Activated T-cell treated with anti-CD3 and anti-CD28 coated beads for 4 hours (primary cell): ENCODE measurements at places on chromosomes 5 and 9.

GRCh38 chr9:81145331-81145963, 543.9 kb downstream of the TLE1 start:
- DNase-seq, result no peak

DNA sequence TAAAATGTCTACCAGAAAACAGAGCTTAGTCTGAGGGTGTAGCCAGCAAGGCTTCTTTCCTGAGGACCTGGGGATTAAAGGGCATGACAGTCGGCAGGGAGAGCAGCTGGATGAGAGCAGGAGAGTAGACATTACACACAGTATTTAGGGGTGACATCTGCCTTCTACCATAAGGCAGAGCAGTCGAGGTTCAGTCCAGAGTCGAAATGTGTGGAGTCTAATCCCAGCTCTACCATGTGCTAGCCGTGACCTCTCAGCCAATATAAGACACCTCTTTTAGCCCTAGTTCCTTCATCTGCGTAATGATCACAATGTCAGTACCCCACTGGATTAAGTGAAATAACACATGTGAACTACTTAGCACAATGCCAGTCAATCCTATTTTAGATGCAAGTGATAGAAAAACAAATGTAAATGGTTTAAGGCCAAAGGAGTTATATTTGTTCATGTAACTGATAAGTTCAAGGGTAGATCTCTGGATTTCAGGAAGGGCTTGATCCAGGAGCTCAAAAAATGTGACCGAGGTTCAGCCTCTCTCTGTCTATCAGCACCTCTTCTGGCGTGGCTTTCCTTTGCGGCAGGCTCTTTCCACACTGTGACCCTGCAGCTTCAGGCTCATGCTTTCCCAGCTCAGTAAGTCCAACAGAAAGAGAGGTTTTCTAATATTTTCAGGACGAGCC, 16.2 kb upstream of the CPLX2 start:
- DNase-seq, result no peak

DNA sequence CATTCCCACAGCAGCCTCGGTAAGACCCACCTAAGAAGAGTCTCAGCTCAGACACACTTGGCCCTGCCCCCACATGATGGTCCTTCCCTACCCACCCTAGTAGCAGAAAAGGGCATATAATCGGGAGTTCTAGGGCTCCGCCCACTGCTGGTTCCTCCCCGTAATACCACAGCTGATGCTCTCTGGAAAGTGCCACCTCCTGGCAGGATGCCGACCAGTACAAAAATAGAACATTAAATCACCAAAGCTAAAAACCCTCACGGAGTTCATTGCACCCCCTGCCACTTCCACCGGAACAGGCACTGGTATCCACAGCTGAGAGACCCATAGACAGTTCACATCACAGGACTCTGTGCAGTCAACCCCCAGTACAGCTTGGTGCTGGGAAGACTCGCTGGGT, 271.3 kb downstream of the KIAA0825 start:
- no peak for DNase-seq

GRCh38 chr5:175092691-175093090, 351.3 kb downstream of the DRD1 start:
- no peak for DNase-seq

GRCh38 chr5:111730659-111731382, 26.2 kb downstream of the NREP start:
- no peak for DNase-seq

GRCh38 chr9:108750661-108751215, 105.0 kb downstream of the ACTL7B start:
- no peak for DNase-seq

GRCh38 chr9:34555002-34555348, 32.2 kb upstream of the ENHO start:
- no peak for DNase-seq

GRCh38 chr9:136492978-136493522, 10.2 kb upstream of the SEC16A start:
- DNase-seq, result no peak

DNA sequence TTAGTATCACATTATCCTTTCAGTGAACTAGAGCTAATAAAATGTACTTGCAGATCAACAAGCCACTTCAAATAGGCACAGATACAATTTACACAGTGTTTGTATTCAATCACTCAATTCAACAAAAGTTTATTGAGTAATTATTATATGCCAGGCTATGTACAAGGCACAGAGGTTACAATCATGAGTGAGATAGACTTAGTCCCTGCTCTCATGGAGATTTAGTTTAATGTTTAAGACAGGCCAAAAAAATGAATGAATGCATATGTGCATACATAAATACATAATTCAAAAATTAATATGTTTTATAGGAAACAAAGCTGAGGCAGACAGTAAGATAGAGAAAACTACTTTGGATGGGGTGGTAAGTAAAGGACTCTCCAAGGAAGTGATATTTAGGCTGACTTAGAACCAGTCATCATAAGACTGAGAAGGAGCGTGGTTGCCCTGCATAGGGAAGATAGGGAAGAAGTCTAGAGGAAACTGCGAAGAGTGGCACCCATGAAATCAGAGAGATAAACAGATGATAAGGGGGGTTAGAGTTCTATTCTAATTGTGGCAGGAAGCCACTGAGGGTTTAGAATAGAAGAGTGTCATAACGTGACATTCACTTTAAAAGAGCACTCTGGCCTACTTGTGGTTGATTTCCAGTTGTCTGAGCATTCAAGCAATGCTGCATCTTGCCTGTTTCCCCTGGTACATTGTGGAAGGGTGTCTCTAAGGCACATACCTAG, 49.7 kb upstream of the GRAMD2B start:
- no peak for DNase-seq

DNA sequence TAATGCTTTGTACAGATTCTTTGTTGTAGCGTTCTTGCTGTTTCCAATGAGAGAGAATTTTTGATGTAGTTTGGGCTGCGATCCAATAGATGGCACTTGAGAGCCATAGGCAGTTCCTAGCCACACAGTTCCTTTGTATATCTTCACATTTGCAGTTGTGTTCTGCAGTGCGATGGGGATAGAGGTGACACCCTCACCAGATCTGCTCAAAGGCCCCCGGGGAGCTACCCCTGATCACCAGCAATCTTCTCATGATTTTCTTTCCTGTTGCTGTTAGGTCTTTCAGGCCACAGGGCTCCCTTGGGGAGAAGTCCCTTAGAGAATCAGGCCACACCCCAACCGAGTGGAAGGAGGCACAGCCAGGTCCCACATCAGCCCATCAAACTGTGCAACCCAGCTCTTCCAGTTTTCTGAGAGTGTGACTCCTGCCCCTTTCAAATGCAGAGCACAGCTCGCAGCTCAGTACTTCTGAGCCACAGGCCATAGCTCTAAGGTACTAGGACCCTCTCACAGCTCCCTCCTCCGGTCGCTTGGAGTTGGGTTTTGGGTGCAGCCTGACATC, 353.7 kb downstream of the SLCO4C1 start:
- no peak for DNase-seq

GRCh38 chr5:176792655-176793342, 17.6 kb upstream of the UNC5A start:
- no peak for DNase-seq

DNA sequence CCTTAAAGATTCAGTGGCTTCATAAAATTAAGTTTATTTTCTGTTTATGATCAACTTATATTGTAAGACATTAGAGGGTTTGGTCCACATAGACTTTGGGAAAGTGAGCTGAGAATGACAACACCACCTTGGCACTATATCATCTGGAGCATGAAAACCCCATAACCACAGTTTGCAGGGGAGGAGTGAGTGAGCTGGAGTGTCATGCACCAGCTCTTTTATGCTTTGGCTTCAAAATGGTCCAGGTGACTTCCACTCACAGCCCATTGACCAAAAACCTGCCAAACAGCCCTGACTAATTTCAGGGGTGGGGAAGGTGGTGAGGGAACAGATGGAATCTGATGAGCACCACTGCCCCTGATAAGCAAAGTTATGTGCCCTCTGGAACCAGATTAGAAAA, 295.8 kb downstream of the DMRTA1 start:
- no peak for DNase-seq

DNA sequence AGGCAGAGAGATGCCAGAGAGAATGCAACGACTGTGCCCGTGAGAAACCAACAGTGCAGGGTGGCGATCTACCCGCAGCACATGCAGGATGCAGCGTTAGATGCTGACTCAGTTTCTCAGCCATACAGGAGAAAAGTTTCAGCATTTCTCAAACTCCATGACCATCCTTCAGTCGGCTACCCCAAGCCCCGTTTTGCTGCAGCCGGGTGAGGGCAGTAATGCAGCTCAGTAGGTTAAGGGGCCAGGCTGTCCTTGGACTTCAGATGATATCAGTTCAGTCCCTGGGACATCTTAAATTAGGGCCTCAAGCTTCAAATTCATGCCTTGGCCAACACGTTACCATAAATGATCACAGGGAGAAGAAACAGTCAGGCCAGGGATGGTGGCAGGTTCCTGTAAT, 125.5 kb downstream of the PALM2AKAP2 start:
- DNase-seq, result no peak

- DNase-seq, result no peak
Observed at GRCh38 chr9:121682926-121683515, 31.6 kb downstream of the DAB2IP start.
